Activated CD4-positive, CD25-positive, alpha-beta regulatory T cell treated with anti-CD3 and anti-CD28 coated beads, Interleukin-2, amount 50 U/mL, for 24 hours (primary cell): ENCODE measurements at places on chromosomes 3 and 15.

DNA sequence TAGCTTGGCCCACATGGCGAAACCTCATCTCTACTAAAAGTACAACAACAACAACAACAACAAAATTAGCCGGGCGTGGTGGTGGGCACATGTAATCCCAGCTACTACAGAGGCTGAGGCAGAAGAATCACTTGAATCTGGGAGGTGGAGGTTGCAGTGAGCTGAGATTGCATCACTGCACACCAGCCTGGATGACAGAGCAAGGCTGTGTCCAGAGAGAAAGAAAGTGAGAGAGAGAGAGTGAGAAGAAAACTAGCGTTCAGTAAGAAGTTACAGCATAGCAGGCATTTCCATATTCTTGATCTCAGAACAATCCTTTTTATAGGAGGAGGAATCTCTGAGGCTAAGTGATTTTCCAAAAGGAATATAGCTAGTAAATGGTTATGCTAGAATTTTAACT is 1076.1 kb downstream of the AGBL1 start:
- no peak for ATAC-seq

DNA sequence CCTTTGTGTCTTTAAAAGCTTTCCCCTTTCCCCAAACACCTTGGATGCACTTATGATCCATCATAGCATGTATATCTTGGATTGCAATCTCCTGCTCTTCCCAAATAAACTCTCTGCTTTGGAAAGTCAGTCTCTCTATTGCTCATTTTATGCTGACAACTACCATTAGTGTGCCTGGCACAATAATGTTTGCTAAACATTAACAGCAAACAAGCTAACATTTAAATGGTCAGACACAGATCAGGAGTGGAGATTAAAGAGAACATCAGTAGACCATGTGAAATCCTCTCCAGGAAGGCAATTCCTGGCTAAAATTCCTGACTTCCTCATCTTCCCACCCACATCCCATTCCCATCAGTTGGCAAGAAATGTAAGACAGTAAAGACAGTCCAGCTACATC is 44.3 kb upstream of the EIF1B start:
- ATAC-seq: no peak

DNA sequence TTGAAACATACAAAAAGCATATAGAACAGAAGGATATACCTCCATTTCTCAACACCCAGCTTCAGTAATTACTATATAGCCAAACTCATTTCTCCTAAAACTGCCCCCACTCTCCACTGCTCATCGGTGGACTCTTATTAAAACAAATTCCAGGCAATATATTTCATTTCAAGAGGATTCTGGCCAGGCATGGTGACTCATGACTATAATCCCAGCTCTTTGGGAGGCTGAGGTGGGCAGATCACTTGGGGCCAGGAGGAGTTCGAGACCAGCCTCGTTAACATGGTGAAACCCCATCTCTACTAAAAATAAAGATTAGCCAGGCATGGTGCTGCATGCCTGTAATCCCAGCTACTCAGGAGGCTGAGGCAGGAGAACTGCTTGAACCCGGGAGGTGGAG is 40.9 kb downstream of the SNX4 start:
- no peak for ATAC-seq

GRCh38 chr15:98776607-98777281 is 128.4 kb downstream of the IGF1R start:
- ATAC-seq: no peak

DNA sequence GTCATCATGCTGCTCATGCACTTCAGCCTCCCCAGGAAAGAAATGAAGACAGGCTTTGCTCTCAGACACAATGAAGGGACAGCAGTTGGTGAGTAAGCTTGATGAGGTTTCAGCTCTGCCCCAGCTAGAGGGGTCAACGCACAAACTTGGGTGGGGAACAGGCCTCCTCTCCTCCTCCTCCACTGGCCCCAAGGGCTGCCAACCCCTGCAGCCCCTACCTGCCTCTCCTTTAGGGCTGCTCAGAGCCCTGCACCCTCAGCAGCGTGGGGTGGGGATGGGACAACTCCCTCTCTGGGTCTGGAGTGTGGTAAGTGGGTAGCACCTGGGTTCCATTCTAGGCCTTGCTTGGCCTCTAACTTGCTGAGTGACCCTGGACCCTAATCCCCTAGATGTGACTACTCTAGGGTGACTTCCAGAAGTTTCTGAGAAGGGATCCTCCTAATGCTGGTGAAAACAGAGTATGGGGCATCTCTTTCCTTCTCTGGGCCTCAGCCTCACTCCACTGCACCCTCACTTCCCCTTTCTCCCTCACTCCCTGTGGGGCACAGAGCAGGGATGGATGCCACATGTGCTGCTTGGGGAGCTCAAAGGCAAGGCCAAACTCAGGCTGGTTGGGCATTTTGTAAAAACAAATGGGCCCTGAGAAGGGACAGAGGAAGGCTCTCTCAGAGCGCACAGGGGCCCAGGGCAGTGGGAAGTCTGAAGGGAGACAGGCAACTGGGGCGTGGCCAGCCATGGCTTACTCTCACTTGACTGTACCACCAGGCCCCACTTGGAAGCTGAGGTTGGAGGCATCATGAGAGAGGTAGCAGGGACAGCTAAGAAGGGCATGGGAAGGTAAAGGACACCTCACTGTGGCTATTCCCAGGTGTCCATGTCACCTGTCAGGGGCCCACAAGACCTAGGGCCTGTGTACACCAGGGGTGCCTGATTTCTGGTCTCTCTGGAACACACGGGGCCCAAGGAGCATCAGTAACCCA is 64.0 kb downstream of the SYNM start:
- no peak for ATAC-seq

DNA sequence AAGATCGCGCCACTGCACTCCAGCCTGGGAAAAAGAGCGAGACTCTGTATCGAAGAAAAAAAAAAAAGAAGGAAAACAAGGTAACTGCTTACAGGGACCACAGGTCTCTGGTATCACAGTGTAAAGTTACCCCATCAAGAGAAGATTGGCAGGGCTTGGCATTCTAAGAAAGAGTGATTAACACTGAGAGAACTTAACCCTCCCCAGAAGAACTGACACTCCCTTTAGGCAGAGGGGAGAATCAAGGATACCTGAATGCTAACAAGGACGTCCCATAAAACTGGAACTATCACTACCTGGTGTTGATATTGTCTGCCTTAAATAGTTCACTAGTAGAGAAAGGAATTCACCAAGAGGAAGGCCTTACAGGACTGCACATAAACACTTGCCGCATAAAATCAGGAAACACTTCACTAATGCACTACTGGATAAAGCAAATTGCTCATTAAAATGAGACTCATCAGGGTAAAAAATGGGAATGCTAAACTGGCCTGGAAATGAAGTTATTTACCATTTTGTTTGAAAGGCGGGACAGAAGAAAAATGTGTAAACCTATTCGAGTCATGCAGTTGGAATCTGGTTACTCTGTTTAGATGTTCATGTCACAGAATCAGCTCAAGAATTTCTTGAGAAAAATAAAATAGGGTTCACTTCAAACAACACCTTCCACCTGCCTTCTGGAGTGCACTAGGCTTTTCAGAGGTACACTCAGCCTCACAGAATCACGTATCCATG is 121.6 kb downstream of the FOXP1 start:
- no peak for ATAC-seq

DNA sequence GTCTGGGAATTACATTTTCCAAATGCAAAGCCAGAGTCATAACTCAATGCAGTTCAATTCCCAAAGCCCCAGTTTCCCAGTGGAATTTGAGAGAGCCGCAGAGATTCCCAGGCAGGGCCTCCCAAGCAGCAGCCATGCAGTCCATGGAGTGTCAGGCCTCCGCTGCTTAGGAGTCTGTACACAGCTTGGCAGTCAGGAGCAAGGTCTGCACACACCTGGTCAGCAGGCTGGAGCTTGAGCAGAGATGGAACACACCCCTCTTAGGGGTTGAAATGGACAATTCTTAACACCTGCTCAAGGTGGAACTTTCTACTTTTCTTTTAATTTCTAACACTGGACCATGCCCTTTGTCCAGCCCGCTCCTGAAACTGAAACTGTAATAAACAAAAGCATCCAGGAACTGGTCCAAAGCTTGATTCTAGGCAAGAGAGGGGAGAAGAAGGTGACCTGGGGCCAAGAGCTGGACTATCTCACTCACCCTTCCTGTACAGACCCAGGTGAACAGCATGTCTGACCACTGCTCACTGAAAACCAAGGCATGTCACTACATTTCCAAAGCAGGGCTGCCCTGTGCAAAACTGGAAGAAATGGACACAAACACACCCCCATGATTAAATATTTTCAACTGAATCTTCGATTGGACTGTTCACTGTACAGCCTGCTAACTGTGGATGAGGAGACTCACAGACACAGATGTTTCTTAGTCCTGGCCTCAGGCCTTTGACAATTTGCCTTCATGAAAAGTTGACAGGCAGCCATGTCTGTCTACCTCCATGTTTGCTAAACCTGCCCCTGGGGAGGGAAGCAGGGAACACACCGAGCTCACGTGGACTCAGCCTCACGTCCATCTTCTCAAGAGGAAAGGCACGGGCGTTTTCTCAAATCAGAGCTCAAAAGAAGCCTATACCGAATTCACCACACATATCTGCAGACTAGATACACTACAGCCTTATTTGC is 48.6 kb upstream of the DUSP7 start:
- no peak for ATAC-seq

DNA sequence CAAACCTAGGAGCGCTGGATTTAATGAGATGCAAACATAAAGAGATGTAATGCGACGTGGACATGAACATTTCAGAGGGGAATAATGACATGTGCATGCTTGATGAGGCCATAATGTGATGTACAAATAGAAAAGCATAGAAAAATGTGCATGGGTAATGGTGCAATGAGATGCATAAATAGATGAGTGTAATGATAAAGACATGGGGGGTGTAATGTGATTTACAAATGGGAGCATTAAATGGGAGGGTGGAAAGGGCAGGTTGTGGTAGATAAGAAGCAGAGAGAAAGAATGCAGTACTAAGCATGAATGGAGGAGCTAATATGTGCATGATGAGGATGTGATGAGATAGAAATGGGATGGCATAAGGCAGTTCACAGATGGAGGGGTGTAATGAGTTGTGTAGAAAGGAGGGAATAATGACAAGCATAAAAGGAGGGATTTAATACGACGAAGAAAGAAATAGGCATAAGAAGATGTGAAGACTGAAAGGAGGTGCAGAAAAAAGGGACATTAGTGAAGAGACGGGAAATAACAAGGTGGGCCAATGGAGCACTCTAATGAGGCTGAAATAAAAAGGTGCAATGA is 137.5 kb upstream of the CCNL1 start:
- ATAC-seq: no peak

GRCh38 chr3:109059264-109059663 is 58.7 kb downstream of the MORC1 start:
- no peak for ATAC-seq

GRCh38 chr3:53193466-53194209 is 32.6 kb downstream of the PRKCD start:
- ATAC-seq: no peak

GRCh38 chr3:169152319-169152718 is 511.2 kb downstream of the MECOM start:
- no peak for ATAC-seq

DNA sequence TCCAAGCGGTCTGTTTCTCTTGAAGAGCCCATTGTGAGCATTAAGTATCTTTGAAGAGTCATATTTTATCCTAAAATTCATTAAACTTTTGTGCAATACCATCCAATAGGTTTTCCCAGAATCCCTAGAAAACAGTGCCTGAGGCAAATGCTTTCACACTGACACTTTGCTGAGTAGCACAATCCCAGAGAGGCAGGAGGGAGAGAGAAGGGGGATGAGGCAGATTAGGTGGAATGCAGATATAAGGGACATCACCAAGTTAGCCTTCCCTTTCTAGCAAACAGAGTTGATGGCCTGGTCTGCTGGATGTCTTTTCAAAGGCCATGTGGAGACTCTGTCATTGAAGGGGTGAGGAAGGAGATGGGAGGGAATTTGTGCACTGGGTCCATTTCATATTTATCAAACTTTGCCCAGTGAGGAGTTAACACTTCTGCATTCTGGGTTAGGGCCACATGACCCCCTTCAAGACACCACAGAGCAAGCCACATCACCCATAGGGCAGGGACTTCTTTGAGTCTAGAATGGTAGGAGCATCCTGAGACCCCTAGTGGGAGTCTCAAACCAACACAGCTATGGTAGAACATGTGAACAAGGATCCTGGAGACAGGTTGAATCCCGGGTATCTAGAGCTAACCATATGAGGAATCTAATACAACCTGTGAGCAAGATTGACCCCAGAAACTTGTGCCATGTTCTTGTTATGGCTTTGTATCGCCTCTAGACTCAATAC is 32.0 kb upstream of the SEMA6D start:
- no peak for ATAC-seq

DNA sequence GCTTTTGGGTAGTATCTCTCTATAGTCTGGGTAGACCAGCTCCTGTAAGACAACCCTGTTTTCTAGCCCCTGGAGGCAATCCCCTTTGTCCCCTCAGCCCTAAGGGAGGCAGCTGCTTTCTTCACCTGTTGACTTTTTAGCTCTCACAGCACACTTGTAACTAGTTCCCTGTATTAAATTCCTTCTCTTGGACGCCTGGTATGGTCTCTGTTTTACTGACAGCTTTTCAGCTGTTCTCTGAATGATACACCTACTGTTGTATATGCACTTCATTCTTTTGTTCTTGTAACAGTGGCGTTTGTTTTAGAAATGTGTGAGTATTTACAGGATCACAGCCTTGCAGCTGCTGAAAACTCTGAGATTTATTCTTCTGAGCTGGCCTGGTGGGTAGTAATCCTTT is 413.0 kb upstream of the RBMS3 start:
- ATAC-seq: no peak

DNA sequence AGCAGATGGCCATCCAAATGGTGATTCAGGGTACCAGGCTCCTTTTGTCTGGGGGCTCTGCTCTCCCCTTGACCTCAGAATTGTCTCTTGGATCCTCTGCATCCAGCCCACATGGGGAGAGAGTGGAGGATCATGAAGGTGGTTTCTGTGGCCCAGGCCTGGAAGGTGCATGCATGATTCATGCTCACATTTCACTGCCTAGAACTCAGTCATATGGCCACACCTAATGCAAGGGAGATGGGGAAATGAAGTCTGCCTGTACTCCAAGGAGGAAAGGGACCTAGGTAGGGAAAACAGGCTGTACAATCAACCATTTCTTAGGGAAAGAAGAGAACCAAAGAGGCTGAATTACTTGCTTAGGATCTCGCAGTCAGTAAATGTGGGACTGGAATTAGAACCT is 15.1 kb downstream of the HRG start:
- no peak for ATAC-seq
